ENCODE measurements at places on chromosomes 7 and 10.

GRCh38 chr10:49441488-49442476, 45.9 kb upstream of the DRGX start:
- DNase-seq, result no peak

DNA sequence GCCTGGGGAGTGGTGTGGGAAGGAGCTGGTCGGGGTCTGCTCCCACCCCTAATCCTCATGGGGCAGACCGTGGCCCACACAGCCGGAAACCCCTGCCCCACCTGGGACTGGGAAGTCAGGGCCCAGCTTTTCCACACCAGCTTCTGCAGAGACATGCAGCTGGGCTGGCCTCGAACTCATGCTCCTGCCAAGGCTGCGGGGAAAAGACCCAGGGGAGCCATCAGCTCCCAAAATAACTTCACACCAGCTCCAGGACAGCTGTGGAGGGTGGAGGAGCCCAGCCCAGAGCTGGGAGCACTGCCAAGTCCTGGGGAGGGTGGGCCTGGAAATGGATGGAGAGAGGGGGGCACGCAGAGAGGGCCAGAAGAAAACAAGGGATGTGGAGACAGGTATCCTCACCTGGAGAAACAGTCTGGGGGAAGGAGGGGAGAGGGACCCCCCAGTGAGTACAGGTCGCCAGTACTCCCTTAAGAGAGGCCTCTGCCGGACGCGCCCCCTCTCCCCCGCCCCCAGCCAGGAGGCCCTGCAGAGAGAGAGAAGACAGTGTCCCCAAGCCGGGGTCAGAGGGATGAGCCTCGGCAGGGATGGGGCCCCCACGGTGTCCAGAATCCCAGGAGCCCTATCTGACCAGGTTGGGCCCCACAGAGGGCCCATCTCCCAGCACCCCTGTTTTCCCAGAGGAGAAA, 11.5 kb upstream of the GRIFIN start:
- DNase-seq, result no peak

DNA sequence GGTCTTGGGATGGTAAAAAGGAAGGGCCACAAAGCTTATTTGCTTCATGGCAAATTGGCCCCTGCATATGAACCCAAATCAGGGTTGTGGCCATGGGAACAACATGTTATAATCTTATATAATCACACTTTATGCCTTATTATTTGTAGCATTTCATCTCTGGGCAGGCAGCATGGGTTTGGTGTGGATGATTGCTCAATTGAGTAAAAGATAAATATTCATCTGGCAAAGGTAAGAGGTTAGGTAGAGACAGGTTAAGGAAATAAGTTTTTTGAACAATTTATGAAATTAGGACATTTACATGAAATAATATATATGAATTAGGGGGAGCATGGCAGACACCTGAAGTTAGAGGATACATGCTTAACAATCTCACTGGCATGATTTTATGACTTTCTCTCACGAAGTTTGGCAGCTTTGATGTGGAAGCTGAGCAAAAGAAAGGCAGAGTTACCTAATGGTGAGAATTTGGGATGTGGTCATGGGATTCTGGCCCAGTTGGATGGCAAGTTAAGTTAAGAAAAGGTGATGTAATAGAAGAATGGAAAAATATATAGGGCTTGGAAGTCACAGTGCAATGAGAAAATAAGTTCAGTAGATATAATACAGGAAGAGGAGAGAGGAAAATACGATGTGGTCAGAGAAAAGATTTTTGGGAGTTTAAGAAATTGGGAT, 88.1 kb upstream of the FAM3C start:
- DNase-seq, result no peak

- DNase-seq, result no peak
Observed at GRCh38 chr7:51472873-51473272, 156.3 kb upstream of the COBL start.

- DNase-seq, result peak; percentile 78
Observed at GRCh38 chr7:81298951-81299666, 380.3 kb upstream of the SEMA3C start.
